ENCODE measurements at places on chromosomes 3 and 15. TPM values are rescaled to one million over a fixed set of nuclear protein-coding genes. Genes with fewer than 3 reads are reported as not detected.
A peak's percentile ranks its signal among the peaks of the same experiment; 100 is the strongest.

DNA sequence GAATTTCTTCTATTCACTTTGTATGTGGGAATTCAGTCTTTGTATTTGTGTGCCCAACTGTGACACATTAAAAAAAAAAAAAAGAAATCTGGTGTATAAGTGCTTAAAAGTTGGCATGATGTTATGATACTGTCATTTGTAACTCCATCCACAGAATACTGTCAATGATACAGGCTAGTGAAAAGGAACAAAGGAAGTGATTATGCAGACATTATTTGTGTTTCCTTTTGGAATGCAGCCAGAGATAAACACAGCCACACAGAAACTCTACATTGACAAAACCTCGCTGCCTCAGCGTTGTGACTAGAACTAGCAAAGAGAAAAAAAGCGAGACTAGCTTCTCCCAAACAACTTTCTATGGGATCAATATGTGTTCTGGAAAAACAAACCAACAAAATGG is 519.2 kb upstream of the AGTR1 start:
- no peak for DNase-seq

GRCh38 chr15:98592136-98592535 is 56.2 kb upstream of the IGF1R start:
- no peak for DNase-seq

Gene GOLGA8B
- polyA plus RNA-seq = 190 TPM

DNA sequence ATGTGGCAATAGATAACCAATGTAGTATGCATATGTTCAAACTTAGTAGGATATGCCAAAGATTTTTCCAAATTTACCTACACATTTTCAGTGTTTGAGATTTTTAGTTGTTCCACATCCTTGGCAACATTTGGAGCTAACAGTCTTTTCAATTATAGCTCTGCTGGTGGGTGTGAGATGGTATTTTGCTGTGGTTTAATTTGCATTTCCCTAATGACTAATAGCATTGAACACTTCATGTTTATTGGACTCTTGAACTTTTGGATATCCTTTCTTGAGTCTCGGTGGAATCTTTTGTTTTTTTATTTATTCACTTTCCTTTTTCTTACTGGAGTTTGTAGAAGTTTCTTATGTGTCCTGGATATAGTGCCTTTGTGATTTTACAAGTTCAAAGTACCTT is 11.0 kb upstream of the ILDR1 start:
- DNase-seq = no peak

- DNase-seq = peak; percentile 53
Measured at GRCh38 chr15:60605879-60606307, 127.0 kb upstream of the ICE2 start.

- DNase-seq = no peak
Measured at GRCh38 chr3:31962801-31963205, 18.3 kb downstream of the OSBPL10 start.

- no peak for DNase-seq
Measured at GRCh38 chr3:162366166-162366766, 869.7 kb downstream of the OTOL1 start.

GRCh38 chr3:62416144-62416543 is 42.8 kb upstream of the FEZF2 start:
- DNase-seq = no peak

DNA sequence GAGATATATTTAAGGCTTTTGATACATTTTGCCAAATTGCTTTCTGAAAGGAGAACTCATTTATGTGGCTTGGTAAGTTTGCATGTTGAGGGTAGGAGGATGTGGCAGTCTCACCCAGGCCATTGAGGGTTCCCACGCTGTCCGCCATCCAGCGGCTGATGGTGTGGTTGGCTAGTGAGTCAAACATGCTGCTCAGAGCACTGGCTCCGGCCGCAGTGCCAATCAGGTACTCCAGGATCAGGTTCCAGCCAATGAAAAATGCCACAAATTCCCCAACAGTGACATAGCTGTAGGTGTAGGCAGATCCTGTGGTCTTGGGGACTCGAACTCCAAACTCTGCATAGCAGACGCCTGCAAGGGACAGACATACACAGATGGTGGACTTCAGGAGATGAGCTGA is 82.3 kb downstream of the CLDN11 start:
- DNase-seq = no peak

DNA sequence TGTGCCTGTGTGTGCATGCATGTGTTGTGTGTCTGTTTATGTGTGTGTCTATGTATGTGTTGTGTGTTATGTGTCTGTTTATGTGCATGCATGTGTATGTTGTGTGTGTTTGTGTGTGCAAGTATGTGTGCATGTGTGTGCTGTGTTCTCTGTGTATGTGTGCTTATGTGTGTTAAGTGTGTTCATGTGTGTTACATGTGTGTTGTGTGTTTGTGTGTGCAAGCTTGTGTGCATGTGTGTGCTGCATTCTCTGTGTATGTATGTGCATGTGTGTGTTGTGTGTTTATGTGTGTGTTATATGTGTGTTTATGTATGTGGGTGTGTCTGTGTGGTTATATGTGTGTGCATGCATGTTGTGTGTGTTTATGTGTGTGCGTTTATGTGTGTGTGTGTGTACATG is 14.9 kb downstream of the UROC1 start:
- no peak for DNase-seq

DNA sequence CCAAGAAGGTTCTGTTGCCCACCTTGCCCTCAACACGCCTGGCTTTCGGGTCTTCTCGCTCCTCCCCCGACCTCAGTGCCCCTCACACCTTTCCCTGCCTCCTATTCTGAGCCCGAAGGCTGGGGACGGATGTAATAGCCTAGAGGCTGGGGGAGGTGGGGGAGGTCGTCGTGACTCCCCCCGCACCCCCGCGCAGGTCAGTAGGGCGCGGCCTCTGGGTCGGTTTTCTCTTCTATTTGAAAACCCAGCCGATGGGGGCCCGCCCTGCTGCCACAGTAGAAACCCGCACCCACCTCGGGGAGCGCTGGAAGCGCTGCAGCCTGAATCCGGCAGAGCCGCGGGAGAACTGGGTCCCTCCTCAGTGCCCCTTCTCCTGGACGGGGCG is 1.0 kb upstream of the RBPMS2 start:
- no peak for DNase-seq

Gene DNAH12
- polyA plus RNA-seq = 1.8 TPM

DNA sequence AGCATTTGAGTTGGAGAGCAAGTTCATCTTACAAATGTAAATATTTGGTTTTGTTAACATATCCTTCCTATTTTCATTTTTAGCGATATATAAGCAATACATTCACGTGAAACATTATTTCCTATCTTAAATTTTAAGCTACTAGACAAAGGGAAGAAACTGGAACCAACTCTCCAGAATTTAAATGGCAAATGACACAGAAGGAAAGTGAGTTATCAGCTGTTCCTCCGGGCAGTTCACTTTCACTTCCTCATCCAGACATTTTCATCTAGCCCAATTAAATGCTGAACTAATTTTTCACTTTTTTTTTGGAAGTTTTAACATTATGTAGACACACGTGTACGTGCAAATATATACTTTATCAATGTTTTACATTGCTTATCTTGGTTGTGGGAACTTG is 58.7 kb downstream of the MORC1 start:
- DNase-seq = no peak

DNA sequence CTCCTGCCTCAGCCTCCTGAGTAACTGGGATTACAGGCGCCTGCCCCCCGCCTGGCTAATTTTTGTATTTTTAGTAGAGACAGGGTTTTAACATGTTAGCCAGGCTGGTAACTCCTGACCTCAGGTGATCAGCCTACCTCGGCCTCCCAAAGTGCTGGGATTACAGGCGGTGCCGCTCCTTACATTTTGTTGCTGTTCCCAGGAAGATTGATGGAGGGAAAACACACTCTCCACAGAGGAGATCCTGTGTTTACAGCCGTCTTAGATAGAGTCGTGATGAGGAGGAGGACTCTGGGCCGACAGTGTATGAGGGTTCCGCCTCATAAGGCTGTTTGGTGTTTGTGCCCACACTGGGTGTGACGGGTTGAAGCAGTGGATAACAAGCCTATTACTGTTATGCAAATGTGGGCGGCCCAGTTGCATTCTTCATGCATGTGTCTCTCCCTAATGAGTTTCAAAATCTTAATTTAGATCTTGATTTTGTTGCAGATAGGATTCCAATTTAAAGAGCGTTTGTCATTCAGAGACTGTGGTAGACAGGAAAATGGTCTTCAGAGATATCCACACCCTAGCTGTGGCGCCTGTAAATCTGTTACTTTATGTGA is 60.0 kb downstream of the APBA2 start:
- DNase-seq = no peak

Gene SEMA3G
- 8.0 TPM for polyA plus RNA-seq

- no peak for DNase-seq
Measured at GRCh38 chr3:111733154-111733553, 125.9 kb upstream of the PHLDB2 start.

- DNase-seq = no peak
Measured at GRCh38 chr15:79659691-79660090, 227.6 kb downstream of the MINAR1 start.

DNA sequence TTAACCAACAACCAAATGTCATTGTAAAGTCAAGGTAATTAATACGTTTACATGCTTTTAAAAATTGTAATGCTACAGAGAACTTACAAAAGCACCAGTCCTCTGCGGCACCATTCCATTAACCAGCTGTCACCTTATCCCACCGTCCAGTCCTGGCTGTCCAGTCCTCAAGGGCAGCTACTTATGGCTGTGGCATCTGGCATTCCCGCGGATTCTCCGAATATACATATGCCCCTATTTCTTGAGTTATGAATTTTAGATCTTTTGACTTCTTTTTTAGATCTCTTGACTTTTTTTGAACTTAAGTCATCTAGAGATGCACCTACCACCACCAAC is 382 bp upstream of the POMGNT2 start:
- DNase-seq = no peak

Gene PAK6
- polyA plus RNA-seq = 7.3 TPM

Gene TM4SF18
- 9.8 TPM for polyA plus RNA-seq

DNA sequence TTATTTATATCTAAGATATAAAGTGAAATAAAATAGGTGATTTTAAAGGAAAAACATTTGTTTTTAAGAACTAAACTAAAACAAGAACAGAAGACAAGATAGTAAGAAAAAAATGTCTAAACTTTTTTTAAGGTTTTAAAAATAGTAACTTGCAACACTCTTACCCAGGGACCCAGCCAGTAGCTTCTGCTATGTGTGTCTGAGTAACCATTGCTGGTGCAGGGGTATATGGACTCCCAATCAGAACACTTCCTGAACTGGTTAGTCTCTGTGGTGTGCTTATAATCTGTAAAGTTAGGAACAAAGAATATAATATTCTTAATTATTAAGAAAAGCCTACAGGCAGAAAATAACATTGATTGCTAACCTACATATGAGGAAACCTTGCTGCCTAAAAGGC is 118.4 kb downstream of the ATP1B3 start:
- DNase-seq = no peak

DNA sequence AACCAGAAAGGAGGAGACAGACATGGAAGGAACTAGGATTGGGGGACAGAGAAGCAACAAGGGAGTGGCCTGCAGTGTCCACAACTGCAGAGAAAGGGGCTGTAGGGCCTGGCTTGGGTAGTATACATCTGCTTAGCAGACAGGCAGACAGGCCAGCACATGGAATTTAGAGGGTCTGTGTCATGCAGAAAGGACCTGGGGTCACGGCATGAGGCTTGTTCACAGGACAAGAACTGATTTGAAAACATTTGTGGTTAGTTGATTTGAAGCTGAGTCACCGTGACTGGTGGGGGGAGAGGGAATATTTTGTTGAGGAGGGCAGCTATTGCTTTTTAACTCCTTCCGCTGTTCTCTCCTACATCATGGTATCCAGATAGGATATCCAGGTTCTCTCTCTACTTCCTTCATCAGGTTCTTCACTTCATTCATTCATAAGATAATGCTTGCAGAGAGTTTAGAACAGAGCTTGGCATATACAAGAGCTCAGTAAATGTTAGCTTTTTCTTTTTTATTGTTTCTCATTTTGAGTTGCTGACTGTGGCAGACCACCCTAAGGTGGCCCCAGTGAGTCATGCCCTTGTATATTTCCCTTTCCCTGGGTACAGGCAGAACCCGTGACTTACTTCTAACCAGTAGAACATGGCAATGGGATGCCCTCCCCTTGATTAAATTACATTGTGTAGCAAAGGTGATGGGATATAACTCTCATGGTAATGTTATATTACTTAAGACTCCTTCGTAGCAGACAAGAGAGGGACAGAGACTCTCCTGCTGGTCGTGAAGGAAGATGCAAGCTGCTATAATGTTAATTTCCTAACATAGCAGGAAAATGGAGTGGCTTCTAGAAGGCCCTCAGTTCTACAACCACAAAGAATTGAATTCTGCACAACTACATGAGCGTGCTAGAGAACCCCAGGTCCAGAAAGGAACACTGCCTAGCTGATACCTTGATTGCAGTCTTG is 95.0 kb upstream of the NMNAT3 start:
- no peak for DNase-seq

GRCh38 chr3:127193775-127194174 is 844 bp downstream of the PRR23E start:
- no peak for DNase-seq

DNA sequence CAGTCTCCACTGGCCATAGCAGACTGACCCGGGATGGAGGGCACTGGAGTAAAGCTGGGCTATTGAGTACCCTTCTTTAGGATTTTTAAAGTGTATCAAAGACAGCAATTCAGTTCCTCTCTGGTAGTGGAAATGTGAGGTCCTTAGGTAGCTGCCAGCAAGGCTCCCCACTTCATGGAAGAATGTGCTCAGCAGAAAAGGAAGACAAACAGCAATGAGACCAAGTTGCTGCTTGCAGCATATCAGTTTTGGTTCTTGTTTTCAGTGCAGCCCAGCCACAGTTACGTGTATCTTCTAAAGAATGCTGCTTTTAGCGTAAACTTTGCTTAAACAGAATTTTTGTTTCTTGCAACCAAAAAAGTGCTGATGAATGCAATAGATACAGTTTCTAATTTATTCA is 374.0 kb upstream of the CBLB start:
- no peak for DNase-seq

- no peak for DNase-seq
Measured at GRCh38 chr3:167148136-167148535, 232.0 kb downstream of the ZBBX start.

- no peak for DNase-seq
Measured at GRCh38 chr3:100873611-100874010, 119.6 kb downstream of the ABI3BP start.

DNA sequence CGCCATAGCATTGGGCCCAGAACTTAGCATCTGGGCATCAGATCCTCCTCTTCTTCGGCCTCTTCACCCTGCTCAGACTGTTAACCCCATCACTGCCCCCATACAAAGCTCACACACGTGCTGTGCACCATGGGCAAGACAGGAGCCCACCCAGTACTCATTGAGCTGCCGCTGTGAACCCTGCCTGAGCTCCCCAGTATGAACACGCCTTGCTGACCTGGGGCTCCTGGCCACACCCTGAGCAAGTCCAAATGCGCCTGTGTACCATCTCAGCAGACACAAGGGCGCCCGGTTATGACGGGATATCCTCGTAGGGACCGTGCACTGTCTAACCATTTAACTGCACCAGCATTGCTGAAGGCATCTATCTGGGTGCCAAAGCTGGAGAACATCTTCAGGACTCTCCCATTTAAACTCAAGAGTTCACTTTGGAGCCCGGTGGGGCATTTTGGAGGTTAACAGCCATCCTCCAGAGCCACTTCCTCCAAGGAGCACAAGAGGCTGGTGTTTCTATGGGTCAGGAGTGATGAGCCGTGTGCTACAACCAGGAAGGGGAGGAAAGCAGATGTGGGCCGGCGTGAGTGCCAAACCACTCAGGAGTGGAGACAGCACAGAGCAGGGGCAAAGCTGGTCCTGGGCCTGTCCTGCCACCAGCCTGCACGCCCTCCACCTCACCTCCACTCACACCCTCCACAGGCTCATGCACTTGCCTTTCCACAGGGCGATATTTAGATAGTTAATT is 12.1 kb downstream of the PRR23E start:
- DNase-seq = no peak

GRCh38 chr3:44021651-44022594 is 219.8 kb upstream of the TOPAZ1 start:
- DNase-seq = no peak

Gene BRPF1
- 21.7 TPM for polyA plus RNA-seq

- no peak for DNase-seq
Measured at GRCh38 chr15:100663086-100663914, 60.9 kb downstream of the ASB7 start.
